Hypothalamus (tissue), 51 donors: ENCODE measurements at places on chromosomes 3 and 15.

DNA sequence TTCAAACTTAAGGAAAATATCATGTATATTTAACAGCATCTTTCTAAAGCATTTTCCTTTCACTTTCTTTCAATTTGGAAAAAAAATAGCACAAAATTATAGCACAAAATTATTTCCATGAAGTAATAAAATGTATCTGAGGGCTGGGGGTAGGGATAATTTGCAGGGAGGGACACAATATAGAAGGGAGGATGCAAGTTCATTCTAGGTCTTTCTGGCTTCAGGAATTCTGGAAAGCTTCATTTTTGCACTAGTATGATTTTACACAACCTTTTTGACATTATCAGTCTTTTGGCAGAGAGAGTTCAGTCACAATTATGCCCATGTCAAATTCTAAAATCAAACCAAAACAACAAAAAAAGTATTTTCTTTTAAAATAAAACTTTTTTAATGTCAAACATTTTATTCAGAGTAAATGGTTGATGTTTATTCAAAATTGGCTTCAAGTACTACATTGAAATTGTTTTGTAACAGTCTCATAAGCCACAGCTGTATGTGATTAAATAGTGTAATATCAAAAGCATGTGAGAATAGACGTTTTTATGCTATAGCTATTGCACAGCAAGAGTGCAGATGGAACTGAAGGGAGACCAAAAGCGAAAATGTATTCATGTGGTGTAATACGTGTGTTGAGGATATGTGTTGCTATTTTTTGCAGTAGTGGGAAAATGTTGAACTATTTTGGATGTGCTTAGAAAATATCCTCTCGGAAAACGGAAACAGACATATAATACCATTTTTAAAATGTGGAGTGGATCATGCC, 5.8 kb downstream of the RBMS3 start:
- DNase-seq = no peak

DNA sequence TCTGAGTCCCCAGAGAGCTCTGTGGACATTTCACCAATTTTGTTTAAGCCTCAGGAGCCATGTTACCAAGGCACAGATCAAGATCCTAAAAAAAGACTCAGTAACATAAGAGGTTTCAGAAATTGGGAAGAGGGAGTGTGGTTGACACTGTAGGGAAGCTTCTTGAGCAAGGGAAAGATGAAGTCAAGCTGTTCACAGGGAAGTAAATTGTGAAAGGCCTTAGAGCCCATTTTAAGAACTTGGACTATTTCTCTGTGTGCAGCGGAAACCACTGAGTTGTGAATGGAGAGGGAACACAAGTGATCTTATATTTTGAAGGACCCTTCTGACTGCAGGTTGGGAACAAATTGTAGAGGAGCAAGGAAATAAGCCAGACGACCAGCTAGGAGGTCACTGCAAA, 18.7 kb downstream of the BCL2A1 start:
- no peak for DNase-seq

DNA sequence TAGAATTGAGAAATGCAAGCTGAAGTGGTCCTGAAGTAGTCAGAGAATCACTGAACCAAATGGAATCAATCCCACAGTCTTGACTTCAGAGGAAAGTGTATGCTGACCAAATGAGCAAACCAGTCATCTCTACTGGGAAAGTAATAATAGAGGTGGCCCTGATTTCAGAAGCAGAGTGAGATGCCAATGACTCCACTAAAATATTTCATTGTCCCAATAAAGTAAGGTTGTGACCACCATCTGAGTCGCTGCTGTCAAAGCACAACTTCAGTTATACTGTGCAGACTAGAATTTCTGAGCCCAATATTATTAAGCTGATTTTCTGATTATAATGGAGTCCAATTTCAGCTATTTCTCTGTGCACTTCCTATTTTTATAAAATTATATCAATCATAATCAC, 334.4 kb upstream of the THBS1 start:
- no peak for DNase-seq

DNA sequence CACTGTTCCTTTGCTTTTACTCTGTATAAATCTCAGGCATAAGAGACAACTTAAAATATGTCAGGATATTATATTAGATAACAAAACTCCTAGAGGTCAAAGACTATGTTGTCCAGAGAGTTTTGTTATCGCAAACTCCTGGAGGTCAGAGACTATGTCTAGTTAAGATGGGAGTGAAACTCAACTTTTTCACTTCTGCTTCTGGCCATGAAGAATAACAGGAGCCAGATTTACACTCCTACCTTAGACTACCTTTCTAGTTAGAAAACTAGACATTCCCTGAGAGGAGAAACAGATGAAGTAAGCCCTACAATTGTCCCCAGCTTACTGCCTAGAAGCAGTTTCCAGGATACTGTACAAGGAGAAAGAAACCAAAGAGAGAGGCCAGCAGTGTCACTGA, 255.4 kb upstream of the UBE2E1 start:
- DNase-seq = no peak

- DNase-seq = no peak
These were observed 158.6 kb upstream of the KBTBD8 start for GRCh38 chr3:66839508-66839907.

GRCh38 chr3:143171141-143171980, 51.8 kb downstream of the CHST2 start:
- DNase-seq = no peak

GRCh38 chr15:25331860-25332259, 107.0 kb downstream of the UBE3A start:
- DNase-seq = no peak

- no peak for DNase-seq
These were observed 82.0 kb downstream of the ISL2 start for GRCh38 chr15:76418352-76419140.

GRCh38 chr15:75943713-75944215, 40.1 kb downstream of the FBXO22 start:
- DNase-seq = no peak

DNA sequence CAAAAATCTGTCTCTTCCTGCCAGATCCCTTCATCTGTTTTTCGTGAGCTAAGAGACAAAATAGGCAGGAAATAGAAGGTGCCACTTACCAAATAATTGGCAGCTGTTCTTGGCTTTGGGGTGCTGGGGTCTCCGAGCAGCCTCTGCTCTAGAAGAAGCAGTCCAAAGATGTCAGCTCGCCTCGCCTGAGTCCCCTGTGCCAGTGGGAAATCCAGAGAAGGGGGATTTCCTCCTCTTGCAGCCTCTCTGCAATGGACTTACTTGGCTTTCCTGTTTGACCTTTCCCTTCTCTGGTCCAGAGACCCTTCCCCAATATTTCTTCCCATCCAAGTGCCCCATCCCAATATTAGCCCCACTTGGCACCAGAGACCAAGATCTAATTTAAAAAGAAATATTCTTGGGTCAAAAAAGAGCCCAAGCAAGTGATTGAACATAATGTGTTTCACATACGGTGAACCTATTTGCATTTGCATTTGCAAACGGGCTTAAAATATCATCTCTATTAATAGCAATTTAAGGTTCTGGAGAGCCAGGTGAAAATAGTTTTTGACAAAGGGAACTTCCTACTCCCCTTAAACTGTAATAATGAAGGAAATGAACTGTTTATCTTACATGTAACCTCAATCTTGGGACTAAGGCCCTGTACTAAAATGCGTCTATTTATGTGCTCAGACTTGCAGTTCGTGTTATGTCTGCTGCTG, 23.2 kb downstream of the CD86 start:
- no peak for DNase-seq

GRCh38 chr3:152204218-152204617, 64.5 kb upstream of the MBNL1 start:
- no peak for DNase-seq

GRCh38 chr3:155618543-155618942, 126.3 kb downstream of the PLCH1 start:
- DNase-seq = no peak

DNA sequence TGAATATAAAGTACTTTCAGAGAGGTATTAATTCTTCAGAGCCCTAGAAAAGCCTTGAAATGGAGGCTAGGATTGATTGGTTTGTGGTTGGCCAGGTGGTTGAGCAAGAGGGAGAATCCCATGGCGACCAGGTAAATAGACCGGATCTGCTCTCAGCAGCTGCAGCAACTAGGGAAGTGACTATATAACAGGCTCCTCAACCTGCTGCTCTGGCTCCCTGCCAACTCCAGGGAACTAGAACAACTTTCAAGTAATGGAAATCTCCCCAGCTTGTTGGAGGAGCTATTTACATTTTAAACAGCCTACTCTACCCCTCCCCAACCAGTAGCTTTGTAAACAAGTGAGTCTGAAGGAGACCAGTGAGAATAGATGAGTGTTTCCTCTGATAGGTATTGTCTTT, 121.8 kb upstream of the CADM2 start:
- no peak for DNase-seq

- DNase-seq = no peak
These were observed 404.1 kb upstream of the ATP11B start for GRCh38 chr3:182389071-182389815.

GRCh38 chr15:39744334-39745103, 38.1 kb downstream of the FSIP1 start:
- DNase-seq = no peak

- no peak for DNase-seq
These were observed 345.7 kb downstream of the SV2B start for GRCh38 chr15:91445695-91446228.

DNA sequence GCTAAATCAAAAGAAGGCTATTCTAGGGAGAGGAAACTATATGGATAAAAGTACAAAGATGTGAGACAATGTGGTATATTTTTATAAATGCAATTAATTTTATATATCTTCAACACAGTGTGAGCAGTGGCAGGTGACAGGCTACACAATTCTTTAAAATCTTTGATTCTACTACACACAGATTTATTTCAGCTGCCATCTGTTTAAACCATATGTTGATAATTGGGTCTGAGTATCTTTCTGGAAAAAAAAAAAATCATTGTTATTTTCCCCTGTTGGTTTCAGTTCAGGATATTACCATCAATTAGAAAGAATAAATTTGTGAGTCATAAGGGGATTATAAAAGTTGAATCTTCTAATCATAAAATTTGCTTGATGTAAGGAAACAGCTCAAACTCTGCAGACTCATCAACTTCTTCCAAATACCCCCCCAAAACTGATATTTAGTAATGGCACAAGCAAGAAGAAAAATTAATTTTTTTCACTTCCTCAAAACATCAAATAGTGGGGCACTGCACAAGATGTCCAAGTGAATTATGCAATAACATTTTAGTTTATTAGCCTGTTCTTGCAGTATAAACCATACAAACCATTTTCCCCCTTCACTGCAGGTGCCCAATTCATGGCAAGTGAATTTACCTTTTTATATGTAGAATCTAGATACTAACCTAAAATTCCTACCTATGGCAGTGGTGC, 12.0 kb downstream of the PIERCE2 start:
- no peak for DNase-seq

DNA sequence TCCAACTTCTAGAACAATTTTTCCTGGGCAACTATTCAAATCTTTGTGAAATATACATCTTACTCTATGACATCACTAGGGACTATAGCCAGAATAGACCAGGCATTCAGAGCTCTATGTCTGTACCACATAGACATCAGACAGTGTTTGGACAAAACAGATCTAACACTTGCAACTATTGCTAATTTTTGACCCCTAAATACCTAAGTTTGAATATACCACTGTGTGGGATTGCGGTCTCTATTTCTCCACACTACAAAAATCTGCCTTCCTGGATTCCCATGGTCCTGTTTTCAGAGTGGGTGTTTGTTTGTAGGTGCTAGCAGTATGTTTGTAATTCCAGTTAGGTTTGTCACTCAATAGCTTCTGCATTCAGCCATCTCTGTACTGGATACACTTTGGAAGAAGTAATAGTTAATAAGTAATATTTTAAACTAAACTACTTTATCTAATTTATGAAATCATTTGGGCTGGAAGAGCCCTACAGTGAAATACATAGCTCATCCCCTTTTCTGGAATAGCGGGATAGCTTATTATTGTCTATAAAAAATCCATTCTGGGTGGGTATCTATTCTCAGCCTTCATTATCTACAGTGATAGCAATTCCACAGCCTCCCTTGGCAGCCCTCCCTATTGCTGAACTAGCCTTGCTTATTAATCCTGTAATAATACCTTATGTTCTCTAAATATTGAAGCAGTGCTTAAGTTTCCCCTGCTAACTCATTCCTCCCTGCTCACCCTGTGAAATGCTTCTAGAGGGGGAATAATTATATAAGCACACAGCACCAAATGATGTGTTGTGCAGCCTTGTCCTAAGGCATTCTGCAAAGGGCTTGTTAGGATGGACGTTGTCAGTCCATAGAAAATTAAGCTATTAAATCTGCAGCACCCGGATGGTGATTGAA, 49.4 kb downstream of the RBMS3 start:
- no peak for DNase-seq

DNA sequence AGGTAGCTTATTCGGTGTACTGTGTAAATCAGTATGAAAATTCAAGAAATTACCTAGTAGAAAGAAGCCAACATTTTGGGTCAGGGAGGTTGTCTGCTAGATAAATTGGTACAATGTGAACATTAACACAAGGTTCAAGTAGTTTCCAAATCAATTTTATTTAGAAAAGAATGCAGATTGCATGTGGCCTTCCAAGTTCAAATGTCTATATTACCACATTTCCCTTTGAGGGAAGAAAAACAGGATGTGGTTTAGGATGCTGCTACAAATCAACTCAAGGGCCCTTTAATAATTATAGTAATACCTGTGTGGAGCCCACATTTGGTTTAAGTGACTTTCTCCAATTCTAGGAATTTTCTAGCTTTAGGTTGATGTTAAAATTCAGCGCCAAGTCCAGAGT, 57.5 kb downstream of the CADPS start:
- DNase-seq = no peak

DNA sequence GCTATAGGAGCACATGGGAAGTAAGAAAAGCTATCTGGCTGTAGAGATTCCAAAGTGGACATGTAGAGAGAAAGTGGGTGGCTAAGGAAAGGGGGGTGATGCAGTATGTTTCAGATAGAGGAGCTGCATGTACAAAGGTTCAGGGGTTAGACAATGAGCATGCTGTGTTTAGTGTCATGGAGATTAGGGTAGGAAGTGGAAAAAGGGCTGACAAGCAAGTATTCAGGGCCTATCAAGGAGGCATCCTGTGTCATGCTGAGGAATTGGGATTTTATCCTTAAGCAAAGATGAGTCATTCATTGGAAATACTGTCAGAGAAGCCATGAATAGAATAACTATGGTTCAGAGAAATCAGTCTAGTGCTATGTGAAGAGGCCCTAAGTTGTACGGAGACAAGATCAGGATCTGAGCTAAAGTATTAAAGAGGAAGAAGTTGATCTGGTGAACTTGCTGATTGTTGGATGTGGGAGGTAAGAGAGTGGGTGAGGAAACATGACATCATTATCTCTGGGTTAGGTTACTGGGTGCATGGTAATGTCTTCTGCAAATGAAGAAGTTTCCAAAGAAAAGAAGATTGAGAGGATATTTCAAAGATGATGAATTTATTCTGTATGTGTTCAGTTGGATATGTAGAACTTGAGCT, 176.7 kb upstream of the GOLIM4 start:
- no peak for DNase-seq

DNA sequence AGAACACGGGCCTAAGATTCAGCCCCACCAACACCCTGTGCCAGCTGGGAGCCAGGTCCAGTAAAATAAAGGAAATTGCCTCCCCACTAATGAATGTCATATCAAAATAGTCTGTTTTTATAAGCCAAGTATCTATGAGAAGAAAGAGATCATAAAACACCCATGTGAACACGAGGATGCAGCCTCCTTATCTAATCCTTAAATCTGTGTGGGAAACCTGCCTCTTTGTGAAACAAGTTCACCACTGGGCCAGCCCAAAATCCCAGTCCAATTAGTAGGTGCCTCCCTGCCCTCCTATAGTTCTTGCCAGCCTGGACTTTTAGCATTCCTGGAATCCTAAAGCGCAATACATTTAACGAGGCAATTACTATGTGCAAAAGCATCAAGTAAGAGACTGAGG, 42.0 kb downstream of the SCAPER start:
- DNase-seq = no peak
